ENCODE measurements at places on chromosomes 6 and 20. TPM values are rescaled to one million over a fixed set of nuclear protein-coding genes. Genes with fewer than 3 reads are reported as not detected.

DNA sequence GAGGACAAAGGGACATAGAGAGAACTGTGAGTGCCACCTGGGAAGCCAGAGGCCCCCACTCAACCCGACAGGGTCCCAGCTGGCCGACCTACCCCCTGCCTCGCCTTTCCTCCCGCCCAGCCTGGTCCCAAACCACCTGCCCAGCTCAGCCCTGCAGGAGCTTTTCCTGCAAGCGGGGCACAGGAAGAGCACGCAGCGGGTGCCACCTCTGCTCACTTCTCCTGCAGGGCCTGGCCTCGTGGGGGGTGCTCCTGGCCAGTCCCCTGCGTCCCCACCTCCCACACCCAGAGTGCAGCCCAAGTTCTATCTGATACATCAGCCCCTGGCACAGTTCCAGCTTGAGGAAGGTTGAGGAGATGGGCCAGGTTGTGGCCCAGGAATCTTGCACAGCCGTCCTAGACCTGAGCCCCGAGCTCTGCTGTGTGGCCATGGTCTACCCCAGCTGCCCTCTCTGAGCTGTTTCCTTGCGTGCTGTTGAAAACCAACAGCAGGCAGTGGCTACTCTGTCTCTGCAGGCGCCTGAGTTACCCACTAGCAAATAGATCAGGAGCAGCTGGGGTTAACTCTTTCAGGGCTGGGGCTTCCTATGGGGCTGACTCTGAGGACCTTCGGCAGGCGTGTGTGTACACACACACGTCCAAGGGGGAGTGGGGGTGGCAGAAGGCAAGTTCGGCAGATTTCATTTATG, 1.7 kb downstream of the NECAB3 start:
- no peak for DNase-seq

HDGFL1 gene
- total RNA-seq = not detected

COL20A1 gene
- 0.87 TPM for total RNA-seq

- DNase-seq = no peak
These were observed 135.7 kb downstream of the DHX35 start for GRCh38 chr20:39097889-39098288.

DNA sequence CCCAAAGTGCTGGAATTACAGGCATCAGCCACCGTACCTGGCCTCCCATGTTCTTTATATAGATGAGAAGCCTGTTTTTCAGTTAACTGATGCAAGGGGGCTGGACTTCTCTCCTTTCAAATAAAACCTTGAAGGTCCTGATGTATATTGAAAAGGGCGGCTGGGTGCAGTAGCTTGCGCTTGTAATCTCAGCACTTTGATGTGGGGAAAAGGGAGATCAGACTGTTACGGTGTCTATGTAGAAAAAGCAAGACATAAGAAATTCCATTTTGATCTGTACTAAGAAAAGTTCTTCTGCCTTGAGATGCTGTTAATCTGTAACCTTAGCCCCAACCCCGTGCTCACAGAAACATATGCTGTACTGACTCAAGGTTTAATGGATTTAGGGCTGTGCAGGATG, 16.1 kb upstream of the SAMHD1 start:
- no peak for DNase-seq

Measured in Caki2 (cell line).